ENCODE measurements at places on chromosomes 1 and 21. TPM values are rescaled to one million over a fixed set of nuclear protein-coding genes. Genes with fewer than 3 reads are reported as not detected.
A peak's percentile ranks its signal among the peaks of the same experiment; 100 is the strongest.

DNA sequence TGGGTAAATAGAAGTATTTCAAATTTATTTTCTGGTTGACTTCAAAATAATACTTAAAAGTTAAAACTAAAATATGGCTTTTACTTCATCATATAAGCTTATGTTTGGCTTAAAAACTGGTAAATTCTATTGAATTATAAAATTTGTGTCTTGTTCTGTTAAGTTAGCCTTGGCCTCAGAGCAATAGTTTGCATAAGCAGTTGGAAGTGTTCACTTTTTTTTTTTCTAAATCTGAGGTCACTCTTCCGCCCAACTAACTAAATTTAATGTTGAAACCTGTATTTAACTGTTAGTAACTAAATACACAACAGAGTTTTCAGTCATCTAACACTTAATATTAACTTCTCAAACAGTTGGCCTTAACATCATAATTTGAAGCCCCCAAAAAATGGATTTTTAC, 871.7 kb upstream of the ADAMTS5 start:
- no peak for DNase-seq

DNA sequence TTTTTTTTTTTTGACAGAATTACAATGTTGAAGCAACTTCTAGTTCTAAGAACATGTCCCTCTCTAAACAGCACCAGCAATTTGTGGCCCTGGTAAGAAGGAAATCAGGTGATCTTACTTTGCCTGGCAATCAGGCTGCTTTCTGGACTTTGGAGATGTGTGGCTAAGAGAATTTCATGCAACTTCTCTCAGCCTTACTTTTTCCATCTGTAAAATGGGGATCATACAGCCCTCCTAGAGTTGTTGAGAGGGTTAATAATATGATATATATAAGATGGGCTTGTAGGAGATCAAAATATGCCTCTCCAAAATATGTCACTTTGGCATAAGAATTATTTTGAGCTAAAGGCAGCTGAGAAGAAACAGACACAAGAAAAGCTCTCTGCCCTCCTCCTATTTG, 92.0 kb downstream of the SLC25A24 start:
- no peak for DNase-seq

- DNase-seq, result peak; percentile 71
Observed at GRCh38 chr1:14599183-14599791, 802 bp downstream of the KAZN start.

GRCh38 chr1:94672001-94672400, 130.4 kb upstream of the F3 start:
- no peak for DNase-seq

PFDN2 gene
- polyA plus RNA-seq, result 51.6 TPM

GRCh38 chr1:95393434-95393833, 159.4 kb downstream of the RWDD3 start:
- no peak for DNase-seq

- no peak for DNase-seq
Observed at GRCh38 chr1:7470904-7471638, 300.0 kb upstream of the VAMP3 start.

DNA sequence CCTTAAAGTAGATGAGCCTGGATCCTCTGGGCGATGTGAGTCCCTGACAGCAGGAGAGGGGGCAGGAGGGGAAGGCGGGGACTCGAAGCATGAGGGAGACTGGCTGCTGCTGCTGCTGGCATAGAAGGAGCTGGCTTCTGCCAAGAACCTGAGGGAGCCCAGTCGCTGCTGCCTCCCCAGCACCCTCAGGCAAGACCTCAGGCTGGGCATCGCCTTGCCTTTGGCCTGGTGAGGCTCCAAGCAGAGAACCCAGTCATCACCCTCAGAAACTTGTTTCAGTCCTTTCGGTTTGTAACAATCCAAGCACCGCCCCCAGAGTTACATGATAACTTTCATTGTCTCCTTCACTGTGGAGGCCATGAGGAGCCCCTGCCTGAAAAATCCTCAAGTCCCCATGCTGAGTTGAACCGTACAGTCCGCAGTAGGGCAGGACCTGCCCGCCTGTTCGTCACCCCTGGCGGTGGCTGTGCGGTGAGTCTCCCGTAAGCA, 38.8 kb downstream of the POFUT2 start:
- peak; percentile 27 for DNase-seq

- DNase-seq, result no peak
Observed at GRCh38 chr1:24266998-24267397, 52.2 kb upstream of the GRHL3 start.

DNA sequence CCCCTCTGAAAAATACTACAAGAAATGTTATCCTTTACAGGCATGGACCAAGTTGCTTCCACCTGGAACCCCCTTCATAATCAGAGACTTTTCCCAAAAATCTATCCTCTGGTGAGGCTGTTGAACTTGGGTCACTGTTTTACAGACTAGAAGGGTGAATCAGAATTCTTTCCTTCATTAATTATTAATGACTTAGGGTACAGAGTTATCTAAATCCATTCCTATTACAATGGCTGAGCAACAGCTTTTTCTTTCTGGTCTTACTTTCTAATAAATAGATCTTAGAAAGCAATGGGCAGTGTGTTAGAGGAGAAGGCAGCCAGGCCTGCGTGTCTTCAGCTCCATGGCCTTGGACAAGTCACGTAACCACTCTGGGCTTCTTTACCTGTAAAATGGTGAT, 284.2 kb downstream of the ZNF648 start:
- no peak for DNase-seq

BEND5 gene
- 37.3 TPM for polyA plus RNA-seq

CRYBG2 gene
- 0.94 TPM for polyA plus RNA-seq

CIART gene
- polyA plus RNA-seq, result 7.1 TPM

- DNase-seq, result no peak
Observed at GRCh38 chr1:87867626-87868025, 538.9 kb downstream of the LMO4 start.

GRCh38 chr1:98741164-98741563, 79.6 kb downstream of the SNX7 start:
- DNase-seq, result no peak

KIAA0319L gene
- 93.8 TPM for polyA plus RNA-seq

AK5 gene
- 1.4 TPM for polyA plus RNA-seq

BLZF1 gene
- polyA plus RNA-seq, result 27.3 TPM

GRCh38 chr1:234958066-234958705, 170.5 kb downstream of the TOMM20 start:
- no peak for DNase-seq

DNA sequence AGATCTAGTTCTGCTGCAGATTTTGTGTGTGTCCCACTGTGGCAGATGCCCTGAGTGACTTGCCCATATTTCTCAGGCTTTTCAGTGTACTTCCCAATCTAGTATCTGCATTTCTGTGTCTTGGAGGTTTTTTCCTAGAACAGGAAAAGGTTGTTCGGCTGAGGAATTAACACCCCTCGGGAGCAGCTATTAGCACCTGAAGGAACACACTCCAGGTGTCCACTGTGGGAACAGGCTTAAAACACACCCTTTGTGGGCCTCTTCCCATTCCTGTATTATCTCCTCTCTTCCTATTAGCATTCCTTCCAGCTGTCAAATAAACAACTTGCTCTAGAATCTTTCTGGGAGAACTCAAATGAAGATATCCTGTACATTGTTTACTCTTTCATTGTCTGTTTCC, 178.3 kb downstream of the HMCN1 start:
- DNase-seq, result no peak

SH2D1B gene
- polyA plus RNA-seq, result 0.63 TPM

BMP8A gene
- 0.56 TPM for polyA plus RNA-seq

DNA sequence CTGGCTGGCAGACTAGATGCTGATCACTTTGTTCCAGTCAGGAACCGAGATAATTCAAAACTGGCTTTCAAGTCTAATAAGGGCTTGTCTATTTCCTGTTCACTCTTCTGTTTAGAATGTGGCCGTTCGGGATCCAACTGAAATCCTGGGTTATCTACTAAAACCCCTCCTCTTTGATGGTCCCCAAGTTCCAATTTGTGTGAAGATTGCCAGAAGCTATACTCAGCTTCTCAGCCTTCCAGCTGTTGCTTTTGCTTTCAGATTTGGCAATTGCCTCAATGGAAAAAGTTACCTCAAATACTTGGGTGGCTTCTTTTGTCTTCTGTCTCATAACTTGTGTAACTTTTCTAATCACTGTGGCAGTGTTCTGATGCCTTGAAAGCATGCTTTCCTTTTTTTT, 43.7 kb downstream of the BTBD8 start:
- no peak for DNase-seq

DNA sequence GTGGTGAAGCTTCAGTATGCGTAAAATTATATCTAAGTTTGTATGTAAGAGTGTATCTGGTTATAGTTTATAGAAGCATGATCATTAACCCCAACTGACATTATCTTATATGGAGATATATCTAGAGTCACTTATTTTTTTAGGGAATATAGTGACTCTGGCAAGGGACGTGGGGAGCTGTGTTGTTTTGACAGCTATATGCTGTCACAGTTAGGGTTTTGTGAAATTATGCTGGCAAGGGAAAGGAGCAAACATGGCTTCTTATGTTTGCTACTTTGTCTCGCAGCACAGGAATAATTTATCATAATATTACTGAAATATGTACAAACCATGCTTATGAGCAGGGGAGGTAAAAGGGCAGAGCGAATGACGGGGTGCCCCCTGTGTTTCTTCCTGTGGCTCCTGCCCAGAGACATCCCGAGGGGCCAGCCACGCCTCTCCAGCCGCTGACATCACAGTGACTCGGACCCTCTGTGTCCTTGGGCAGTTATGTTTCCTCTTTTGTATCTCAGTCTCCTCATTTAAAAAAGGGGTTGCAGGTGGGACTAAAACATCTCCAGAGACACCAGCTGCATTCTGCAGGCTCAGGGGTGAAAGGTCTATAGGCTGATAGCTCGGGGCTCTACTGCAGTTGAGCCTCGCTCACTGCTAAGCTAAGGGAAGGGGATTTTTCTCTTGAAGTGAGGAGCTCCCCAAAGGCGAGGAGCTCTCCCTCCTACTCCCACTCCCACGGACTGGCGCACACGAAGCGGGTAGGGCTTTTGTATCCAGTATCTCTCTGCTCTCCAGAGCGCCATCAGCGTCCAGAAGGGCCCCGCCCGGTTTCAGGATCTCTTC, 14.9 kb downstream of the A3GALT2 start:
- DNase-seq, result no peak

DNA sequence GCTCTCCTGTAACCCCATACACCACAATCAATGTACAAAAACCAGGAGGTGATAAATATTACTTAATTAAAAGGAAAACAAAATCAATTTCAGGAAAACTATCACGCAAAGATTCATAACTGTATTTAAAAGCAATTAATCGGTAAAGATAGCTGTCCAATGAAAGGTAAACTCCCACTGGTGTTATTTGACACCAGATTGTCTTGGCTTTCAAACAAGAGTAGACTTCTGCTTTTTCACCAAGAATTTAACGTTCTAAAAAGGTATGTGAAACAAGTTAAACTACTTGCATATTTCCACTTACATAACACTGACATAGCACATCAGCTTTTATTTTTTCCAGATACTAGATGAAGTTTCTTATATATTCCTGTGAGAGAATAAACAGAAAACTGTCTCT, 3.5 kb downstream of the PLPP3 start:
- DNase-seq, result no peak

- no peak for DNase-seq
Observed at GRCh38 chr1:93961443-93961842, 52.2 kb upstream of the GCLM start.

NOL9 gene
- 22.1 TPM for polyA plus RNA-seq

GRCh38 chr21:26813426-26813998, 31.7 kb downstream of the ADAMTS1 start:
- DNase-seq, result no peak

DNA sequence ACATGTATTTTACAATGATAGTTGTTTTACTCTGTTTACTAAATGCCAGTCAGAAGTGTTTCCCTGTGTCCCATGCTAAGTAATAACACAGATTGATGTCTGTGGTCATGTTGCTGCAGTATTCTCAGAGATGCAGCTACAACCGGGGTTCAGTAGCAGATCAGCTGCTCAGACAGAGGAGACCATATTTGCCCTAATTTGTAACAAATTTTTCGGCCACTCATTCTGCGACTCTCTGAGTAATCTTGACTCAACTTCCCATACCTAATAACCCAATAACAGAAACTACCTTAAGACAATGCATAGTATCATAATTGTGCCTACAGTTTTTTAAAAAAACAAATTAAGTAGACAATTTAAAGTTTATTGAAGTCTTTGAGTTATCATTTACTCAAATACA, 32.6 kb downstream of the NIBAN1 start:
- no peak for DNase-seq

- no peak for DNase-seq
Observed at GRCh38 chr1:112540226-112540794, 31.5 kb downstream of the WNT2B start.

DNA sequence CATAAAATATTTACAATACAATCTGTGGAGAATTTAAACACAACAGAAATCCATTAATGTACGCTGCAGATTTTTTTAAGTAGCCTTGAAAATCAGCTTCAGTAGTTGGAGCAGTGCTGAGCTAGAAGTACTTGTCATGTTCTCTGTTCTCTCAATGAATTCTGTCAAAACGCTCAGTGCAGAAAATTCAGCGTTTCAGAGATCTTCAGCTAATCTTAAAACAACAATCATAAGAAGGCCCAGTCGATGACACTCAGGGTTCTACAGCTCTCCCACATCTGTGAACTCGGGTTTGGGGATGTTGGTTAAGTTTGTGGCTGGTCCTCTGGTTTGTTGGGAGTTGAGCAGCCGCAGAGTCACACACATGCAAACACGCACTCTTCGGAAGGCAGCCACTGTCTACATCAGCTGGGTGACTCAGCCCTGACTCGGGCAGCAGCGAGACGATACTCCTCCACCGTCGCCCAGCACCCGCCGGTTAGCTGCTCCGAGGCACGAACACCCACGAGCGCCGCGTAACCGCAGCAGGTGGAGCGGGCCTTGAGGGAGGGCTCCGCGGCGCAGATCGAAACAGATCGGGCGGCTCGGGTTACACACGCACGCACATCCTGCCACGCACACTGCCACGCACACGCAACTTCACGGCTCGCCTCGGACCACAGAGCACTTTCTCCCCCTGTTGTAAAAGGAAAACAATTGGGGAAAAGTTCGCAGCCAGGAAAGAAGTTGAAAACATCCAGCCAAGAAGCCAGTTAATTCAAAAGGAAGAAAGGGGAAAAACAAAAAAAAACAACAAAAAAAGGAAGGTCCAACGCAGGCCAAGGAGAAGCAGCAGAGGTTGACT, 161.2 kb downstream of the RUNX1 start:
- DNase-seq, result peak; percentile 95

- DNase-seq, result no peak
Observed at GRCh38 chr1:183230413-183230812, 44.3 kb downstream of the LAMC2 start.

DNA sequence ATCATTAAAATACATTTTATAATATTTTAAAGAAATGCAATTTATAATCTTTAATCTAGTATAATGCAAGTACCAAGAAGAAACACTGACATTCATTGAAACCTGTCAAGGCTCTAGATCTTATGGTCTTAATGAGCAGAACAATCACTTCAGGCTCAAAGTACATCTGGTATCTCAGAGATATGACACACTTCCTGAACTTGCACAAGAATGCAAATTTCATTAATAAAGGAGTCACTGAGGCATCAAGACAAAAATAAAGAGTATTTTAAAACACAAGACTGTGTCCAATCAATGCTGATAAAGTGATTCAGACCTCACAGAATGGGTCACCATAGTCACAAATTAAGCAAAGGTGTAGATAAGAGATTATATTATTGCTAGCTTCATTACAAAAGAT, 178.1 kb downstream of the AK5 start:
- DNase-seq, result no peak
